Left lung (tissue), 14 donors: ENCODE measurements at places on chromosomes 3 and 15. TPM values are rescaled to one million over a fixed set of nuclear protein-coding genes. Genes with fewer than 3 reads are reported as not detected.

Gene CLRN1
- total RNA-seq = not detected

Gene CYP8B1
- not detected for total RNA-seq

Gene B3GNT5
- 21.7 TPM for total RNA-seq

Gene ZCWPW2
- 1.9 TPM for total RNA-seq

DNA sequence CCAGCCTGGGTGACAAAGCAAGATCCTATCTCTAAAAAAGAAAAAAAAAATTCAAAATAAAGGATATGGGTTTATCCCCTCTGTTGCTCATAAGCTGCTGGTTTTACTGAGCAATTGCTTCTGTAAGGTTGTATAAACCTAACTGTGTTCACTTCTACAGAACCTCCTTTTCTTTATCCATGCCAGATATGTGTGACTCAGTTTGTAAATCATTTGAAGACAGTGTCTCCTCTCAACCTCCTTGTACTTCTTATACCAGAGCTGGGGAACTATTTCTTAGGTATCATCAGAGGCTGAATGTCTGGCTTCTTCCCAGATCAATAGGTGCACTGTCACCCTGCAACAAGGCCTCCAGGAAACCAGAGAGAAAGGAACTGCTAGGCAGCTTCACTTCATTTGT, 273.8 kb downstream of the CD47 start:
- DNase-seq = no peak

- DNase-seq = no peak
Measured at GRCh38 chr15:38540510-38540909, 24.1 kb downstream of the RASGRP1 start.

DNA sequence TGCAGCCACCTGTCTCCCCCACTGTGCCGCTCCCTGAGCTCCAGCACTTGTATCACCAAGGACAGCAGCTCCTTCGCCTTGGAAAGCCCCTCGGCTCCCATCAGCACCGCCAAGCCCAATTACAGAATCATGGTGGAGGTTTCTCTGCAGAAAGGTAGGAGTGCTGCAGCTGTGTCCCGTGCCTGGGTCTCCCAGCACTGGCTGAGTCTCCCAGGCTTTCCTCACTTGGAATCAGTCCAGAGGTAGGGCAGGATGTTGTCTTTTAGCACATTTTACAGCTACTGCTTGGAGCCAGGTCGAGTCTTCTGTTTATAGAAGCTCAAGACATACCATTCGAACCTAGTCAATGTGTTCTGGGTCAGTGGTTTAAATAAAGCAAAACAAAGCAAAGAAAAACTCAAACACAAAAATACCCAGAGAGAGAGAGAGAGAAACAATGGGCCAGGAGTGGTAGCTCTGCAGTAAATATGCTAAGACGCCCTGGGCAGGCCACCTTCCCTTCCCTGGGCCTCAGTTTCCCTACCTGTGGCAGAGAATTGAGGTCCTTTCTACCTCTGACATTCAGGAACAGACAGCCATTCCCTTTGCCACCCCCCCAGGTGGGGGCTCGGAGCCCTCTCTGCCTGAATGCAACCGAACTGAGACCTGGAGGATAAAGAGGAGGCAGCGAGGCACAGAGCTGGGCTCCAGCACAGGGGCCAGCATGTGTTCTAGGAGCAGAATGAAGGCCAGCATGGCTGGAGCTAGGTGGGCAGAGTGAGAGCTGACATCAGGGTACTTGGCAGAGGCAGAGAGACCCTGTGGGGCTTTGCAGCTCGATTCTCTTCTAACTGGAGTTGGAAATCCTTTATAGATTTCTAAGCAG, 44.1 kb downstream of the STARD5 start:
- no peak for DNase-seq
